ENCODE measurements at places on chromosomes 11 and 22. TPM values are rescaled to one million over a fixed set of nuclear protein-coding genes. Genes with fewer than 3 reads are reported as not detected.

NEFH gene
- total RNA-seq: 7.5 TPM

GRCh38 chr22:38415561-38416321 is 39.3 kb downstream of the KCNJ4 start:
- H3K27me3 ChIP-seq: peaks cover 2% of the 10 kb centered on the region
- H3K27ac ChIP-seq: no peak overlapping the region
- H3K4me1 ChIP-seq: no peaks in the 10 kb centered on the region
- H3K4me3 ChIP-seq: no peak overlapping the region

GRCh38 chr11:115287266-115287665 is 216.9 kb downstream of the CADM1 start:
- H3K4me1 ChIP-seq: no peaks in the 10 kb centered on the region
- no peaks in the 10 kb centered on the region for H3K36me3 ChIP-seq
- H3K27me3 ChIP-seq: peaks cover 21% of the 10 kb centered on the region
- no peak overlapping the region for H3K27ac ChIP-seq
- H3K4me3 ChIP-seq: no peak overlapping the region

- H3K36me3 ChIP-seq: no peaks in the 10 kb centered on the region
- DNase-seq: no peak
- peaks cover 2% of the 10 kb centered on the region for H3K4me1 ChIP-seq
- no peak overlapping the region for H3K27ac ChIP-seq
Observed at GRCh38 chr11:30987819-30988218, 381.7 kb downstream of the DCDC1 start.

CCDC81 gene
- 1.5 TPM for total RNA-seq

All from activated T-helper 2 cell treated with anti-CD3 and anti-CD28 coated beads, Interferon-gamma antibody, Interleukin-2, Interleukin-4, amounts not matched to agents 10 μg/mL and 5 μg/mL and 100 μg/mL, durations not matched to agents 14 hours and 24 hours and 36 hours (primary cell).